Kidney (tissue), 22 donors: ENCODE measurements at places on chromosomes 7 and 10. TPM values are rescaled to one million over a fixed set of nuclear protein-coding genes. Genes with fewer than 3 reads are reported as not detected.

The GDF10 gene
- not detected for polyA plus RNA-seq

The NKX2-3 gene
- not detected for polyA plus RNA-seq

The BEND7 gene
- 16.7 TPM for polyA plus RNA-seq

The ZNF138 gene
- 6.3 TPM for polyA plus RNA-seq

The TFPI2 gene
- polyA plus RNA-seq: 7.8 TPM

The HILPDA gene
- 7.2 TPM for polyA plus RNA-seq

The GPNMB gene
- polyA plus RNA-seq: 43.9 TPM

The KLLN gene
- polyA plus RNA-seq: 0.82 TPM

The LOXL4 gene
- polyA plus RNA-seq: 3.4 TPM

The CLRN3 gene
- 42.1 TPM for polyA plus RNA-seq

The UTF1 gene
- not detected for polyA plus RNA-seq

The FFAR4 gene
- polyA plus RNA-seq: 0.11 TPM

The ODAD2 gene
- polyA plus RNA-seq: 0.28 TPM

The KCNH2 gene
- polyA plus RNA-seq: 1.5 TPM

The GJD4 gene
- not detected for polyA plus RNA-seq

The GPC2 gene
- polyA plus RNA-seq: 0.73 TPM

The ELMO1 gene
- polyA plus RNA-seq: 6.0 TPM

The HOXA11 gene
- 5.5 TPM for polyA plus RNA-seq

The GRID1 gene
- 0.37 TPM for polyA plus RNA-seq

The PIK3AP1 gene
- polyA plus RNA-seq: 6.5 TPM

The BHLHA15 gene
- not detected for polyA plus RNA-seq

The NXPH1 gene
- polyA plus RNA-seq: not detected

The WEE2 gene
- 0.13 TPM for polyA plus RNA-seq

The SPDYE2 gene
- not detected for polyA plus RNA-seq

The PRSS37 gene
- polyA plus RNA-seq: not detected

The TASOR2 gene
- polyA plus RNA-seq: 3.9 TPM

The EGFR gene
- polyA plus RNA-seq: 5.9 TPM

The NCOA4 gene
- polyA plus RNA-seq: 83.7 TPM

The ANKRD16 gene
- 7.1 TPM for polyA plus RNA-seq

The GNA12 gene
- 16.5 TPM for polyA plus RNA-seq

The SLC26A3 gene
- polyA plus RNA-seq: 0.32 TPM

The TFAM gene
- 18.5 TPM for polyA plus RNA-seq

The HOXA1 gene
- polyA plus RNA-seq: 1.1 TPM

The CLDN12 gene
- polyA plus RNA-seq: 23.9 TPM

The DYDC2 gene
- 0.22 TPM for polyA plus RNA-seq

The SAMD9L gene
- polyA plus RNA-seq: 4.5 TPM

The VGF gene
- polyA plus RNA-seq: 2.2 TPM

The EPDR1 gene
- 25.2 TPM for polyA plus RNA-seq

The MACROH2A2 gene
- polyA plus RNA-seq: 16.8 TPM

The CSGALNACT2 gene
- 4.8 TPM for polyA plus RNA-seq

The EPHA1 gene
- polyA plus RNA-seq: 6.9 TPM

The CYP3A4 gene
- polyA plus RNA-seq: 0.37 TPM

The PDZD7 gene
- polyA plus RNA-seq: 1.9 TPM

The ADIRF gene
- 897 TPM for polyA plus RNA-seq

The LRRC61 gene
- 23.2 TPM for polyA plus RNA-seq

The GPR141 gene
- not detected for polyA plus RNA-seq

The THSD7A gene
- polyA plus RNA-seq: 5.1 TPM

The HEPACAM2 gene
- 15.1 TPM for polyA plus RNA-seq

The GIMAP7 gene
- polyA plus RNA-seq: 36.0 TPM
